ENCODE measurements at places on chromosomes 2 and 18.

DNA sequence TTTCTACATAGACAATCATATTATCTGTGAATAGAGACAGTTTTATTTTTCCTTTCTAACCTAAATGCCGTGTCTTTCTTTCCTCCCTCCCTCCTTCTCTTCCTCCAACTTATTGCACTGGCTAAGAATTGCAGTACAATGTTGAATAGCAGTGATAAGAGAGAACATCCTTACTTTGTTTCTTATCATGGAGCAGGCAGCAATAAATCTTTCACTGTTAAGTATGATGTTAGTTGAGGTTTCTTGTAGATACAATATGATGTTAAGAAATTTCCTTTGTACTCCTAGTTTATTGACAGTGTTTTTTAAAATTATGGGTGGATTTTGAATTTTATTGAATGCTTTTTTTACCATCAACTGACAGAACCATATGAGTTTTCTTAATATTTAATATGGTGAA is 6.0 kb downstream of the LYPD6B start:
- no peak for DNase-seq

DNA sequence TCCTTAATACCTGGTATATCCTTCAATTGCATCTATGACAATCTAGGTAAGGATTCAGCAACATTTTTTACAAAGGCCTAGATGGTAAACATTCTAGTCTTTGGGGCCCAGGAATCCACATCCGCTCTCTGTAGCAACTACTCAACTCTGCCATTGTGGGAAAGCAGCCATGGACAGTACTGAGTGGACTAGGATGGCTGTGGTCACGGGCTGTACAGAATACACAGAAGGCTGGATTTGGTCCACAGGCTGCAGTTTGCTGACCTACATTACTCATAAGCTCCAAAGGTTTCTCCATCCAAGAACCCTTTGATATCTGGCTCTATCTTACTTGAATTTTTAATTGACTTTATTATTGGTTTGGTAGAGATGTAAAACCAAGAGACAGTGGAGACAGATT is 418.3 kb upstream of the LRRTM1 start:
- no peak for DNase-seq

- DNase-seq: no peak
Observed at GRCh38 chr2:102258025-102258385, 53.4 kb upstream of the IL1RL1 start.

GRCh38 chr18:13324880-13325279 is 106.3 kb downstream of the LDLRAD4 start:
- DNase-seq: no peak

- DNase-seq: no peak
Observed at GRCh38 chr2:217913436-217913835, 89.4 kb downstream of the TNS1 start.

- DNase-seq: peak; percentile 18
Observed at GRCh38 chr2:67215214-67216055, 181.7 kb upstream of the ETAA1 start.

- no peak for DNase-seq
Observed at GRCh38 chr2:141048951-141049350, 1081.9 kb downstream of the LRP1B start.

DNA sequence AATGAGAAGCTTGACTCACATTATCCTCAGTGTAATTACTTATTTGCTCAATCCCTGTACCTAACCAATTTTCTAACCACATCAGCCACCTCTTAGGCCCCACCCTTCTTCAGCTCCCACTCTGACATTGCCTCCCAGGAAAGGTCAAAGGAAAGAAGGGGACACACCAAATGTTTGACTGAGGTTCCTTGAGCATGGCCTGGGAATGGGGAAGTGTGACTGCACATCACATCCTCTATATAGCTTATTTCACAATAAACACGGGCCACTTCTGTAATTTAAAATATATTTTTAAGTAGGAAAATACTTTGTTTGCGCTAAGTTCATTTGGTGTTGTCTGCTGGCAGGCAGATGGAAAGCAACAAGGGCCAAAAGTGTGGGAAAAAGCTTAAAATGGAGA is 3.0 kb upstream of the FIGLA start:
- DNase-seq: no peak

DNA sequence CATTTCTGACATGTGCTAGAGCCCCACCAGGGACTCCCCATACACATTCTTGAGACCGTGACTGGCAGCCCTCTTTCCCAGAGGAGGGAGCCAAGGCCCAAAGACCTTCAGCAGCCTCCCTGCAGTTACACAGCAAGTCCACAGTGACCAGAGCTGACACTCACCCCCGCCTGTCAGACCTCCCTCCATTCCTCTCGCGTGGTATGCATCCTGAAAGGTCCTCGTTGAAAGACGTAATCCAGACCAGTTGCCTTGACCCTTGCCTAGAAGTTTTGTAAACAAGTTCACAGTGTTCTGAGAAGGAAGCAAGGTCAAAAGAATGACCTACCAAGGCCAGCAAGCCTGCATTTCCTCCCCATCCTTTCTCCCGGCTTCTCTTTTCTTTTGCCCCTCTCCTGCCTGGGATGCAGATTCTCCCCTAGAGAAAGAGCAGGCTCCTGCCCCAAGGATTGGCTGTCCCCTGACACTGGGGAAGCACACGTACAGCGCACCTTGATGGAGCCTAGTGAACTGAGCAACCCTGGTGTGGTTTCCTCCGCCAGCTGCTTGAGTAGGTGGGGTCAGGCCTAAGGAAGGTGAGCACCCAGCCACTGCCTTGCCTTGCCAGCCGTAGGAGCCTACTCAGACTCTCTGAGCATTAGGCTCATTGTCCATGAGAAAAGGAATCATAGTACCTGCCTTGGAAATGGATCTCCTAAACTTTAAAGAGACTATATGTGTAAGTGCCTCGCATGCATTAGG is 18.3 kb downstream of the TRIB2 start:
- DNase-seq: no peak

GRCh38 chr2:7109533-7109885 is 192.3 kb downstream of the RNF144A start:
- no peak for DNase-seq

DNA sequence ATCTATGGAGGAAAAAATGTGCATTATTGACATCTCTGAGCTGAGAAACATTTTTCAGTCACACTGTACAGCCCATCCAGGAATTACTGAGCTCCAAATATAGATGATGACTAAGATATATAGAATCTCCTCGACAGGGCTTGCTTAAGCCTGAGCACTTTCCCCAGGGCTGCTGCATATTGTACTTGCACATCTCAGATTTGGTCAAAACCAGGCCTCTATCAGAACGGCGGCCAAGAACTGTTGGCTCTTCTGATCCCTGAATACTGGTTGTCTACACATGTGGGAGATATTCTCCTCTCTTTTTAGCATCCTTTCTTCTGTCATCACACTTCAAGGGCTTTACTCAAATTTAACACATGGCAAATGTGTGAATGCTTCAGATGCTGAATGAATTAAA is 201.5 kb upstream of the SLC35G4 start:
- DNase-seq: peak; percentile 47

- no peak for DNase-seq
Observed at GRCh38 chr2:222944552-222944951, 83.7 kb downstream of the ACSL3 start.

- DNase-seq: no peak
Observed at GRCh38 chr18:62788876-62789275, 73.5 kb downstream of the PHLPP1 start.

- DNase-seq: no peak
Observed at GRCh38 chr2:24011250-24012104, 1.6 kb downstream of the MFSD2B start.

DNA sequence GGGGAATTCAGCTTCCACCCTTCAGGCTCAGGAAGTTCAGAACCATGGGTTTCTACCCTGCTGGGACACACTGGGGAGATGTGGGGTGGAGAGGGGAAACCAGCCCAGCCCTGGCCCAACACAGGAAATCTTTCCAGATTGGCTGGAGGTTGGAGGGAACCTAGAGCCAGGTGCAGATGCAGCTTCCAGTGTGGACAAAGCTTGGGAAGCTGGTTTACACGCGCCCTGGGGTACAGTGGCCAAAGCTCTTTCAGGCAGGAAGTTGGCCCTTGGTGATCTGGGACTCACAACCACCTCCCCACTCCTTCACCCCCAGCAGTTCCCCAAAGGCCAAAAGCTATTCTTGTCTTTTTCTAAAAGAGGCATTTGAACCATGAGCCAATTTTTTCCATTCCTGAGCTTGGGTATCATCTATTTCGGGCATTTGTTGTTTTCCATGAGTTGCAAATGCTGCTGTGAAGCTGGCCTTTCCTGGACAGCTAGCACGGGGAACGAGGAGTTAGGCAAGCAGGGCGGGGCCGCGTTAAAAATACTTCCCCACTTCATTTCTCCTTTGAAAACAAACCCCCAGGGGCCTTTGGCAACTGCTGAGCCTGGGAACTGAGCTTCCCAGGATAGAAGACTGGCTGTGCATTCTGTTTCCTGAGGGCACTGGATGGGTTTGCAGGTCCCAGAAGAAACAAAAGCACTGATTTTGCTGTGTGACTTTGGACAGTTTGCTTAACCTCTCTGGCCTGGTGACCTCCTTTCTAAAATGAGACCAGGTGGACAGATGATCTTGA is 3.1 kb upstream of the ARID5A start:
- DNase-seq: no peak

DNA sequence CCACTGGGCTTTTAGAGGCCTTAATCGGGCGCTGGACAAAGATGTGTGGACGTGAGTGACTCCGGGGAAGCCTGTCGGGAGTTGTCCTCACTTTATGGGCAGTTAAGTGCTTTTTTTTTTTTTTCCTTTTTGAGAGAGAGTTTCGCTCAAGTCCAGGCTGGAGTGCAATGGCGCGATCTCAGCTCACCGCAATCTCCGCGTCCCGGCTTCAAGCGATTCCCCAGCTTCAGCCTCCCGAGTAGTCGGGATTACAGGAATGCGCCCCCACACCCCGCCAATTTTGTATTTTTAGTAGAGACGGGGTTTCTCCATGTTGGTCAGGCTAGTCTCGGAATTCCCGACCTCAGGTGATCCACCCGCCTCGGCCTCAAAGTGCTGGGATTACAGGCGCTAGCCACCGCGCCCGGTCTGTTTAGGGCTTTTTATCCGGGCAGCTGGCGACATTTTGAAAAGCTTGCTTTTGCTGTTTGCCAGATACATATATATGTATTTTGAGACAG is 1.5 kb downstream of the MSH6 start:
- DNase-seq: no peak

GRCh38 chr2:148031152-148031551 is 10.3 kb downstream of the MBD5 start:
- DNase-seq: no peak

DNA sequence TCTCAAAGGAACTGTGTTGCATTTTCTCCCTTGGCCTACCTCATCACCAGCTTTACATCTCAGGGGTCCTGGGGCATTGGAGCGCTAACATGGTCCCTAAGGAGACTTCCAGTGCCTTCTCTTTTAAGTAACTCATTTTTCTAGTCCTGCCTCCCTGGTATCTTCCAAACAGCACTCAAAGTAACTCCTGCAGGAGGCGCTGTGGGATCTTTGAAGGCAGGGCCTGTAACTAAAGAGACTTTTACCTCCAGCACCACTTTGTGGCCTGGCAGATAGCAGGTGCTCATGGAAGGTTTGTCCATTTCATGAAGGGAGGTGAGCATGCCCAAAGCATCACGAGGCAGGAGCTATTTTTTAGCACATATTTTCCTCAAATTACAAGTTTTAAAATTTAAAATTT is 411.0 kb upstream of the GYPC start:
- DNase-seq: no peak

- DNase-seq: no peak
Observed at GRCh38 chr18:12639990-12640880, 17.7 kb downstream of the SPIRE1 start.

GRCh38 chr2:220913384-220913783 is 658.7 kb downstream of the EPHA4 start:
- no peak for DNase-seq

DNA sequence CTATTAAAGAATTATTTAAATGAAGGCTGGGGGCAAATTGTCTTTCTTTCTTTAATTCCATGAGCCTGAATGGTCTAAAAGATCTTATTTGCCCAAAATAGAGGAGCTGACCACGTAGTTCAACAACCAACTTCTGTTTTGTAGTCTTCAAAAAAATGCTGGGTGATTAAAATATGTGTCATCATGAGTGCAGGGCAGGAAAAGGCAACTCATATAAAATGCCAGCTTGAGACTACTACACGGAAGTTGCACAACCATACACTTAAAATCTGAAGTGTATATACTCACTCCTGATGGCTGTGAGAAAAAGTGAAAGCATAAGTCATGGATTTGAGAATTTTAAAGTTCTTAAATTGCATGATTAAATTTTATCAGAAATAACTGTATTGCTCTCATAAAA is 210.9 kb downstream of the DYM start:
- DNase-seq: peak; percentile 35

GRCh38 chr2:178075006-178075326 is 2.4 kb upstream of the PDE11A start:
- DNase-seq: no peak

GRCh38 chr2:121869363-121869762 is 113.9 kb downstream of the TSN start:
- DNase-seq: no peak

- DNase-seq: no peak
Observed at GRCh38 chr2:236857246-236857645, 228.4 kb upstream of the COPS8 start.

- DNase-seq: no peak
Observed at GRCh38 chr2:74819702-74820101, 14.2 kb upstream of the HK2 start.

- no peak for DNase-seq
Observed at GRCh38 chr2:7748717-7749415, 831.7 kb downstream of the RNF144A start.

DNA sequence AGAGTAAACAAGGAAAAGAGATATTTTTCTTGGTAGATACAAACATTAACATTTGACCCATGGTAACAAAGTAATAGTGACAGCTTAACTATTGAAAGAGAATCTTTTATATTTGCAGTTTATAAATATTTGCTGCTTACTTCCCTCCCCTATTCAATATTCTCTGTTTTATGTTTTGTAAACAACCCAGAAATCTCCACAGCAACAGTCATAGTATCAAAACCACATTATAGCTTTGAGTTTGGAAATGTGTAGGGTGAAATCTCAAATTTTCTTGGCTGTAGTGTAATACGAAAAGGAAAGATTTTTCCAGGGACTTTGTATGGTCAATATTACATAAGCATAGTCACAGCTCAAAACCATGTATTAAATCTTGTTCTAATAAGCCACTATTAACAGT is 511.2 kb downstream of the METTL4 start:
- DNase-seq: no peak

DNA sequence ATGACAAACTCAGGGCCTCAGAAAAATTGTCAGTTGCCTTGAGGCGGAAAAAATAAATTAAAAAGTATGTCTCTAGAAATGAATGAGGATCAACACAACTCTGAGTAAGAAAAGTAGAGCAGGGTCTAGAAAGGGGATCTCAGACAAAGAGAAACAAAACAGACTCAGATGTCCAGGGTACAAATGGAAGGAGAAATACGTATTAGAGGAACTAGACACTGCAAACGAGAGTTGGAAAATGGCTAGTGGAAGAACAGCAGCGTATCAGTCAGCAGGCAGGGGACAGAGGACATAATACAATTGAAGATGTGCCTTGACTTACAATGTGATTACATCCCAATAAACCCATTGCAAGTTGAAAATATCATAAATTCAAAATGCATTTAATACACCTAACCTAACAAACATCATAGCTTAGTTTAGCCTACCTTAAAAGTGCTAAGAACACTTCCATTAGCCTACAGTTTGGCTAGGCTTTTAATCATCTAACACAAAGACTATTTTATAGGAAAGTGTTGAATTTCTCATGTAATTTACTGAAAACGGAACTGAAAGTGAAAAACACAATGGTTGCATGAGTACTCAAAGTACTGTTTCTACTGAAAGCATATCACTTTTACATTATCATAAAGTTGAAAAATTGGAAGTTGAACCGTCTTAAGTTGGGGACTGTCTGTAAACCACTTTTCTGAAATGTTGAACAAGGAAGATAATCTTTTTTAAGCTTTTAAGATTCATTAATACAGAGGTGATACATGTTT is 182.8 kb downstream of the NBAS start:
- no peak for DNase-seq

All from retinal pigment epithelial cell (primary cell).